ENCODE measurements at places on chromosomes 11 and 22. TPM values are rescaled to one million over a fixed set of nuclear protein-coding genes. Genes with fewer than 3 reads are reported as not detected.

DNA sequence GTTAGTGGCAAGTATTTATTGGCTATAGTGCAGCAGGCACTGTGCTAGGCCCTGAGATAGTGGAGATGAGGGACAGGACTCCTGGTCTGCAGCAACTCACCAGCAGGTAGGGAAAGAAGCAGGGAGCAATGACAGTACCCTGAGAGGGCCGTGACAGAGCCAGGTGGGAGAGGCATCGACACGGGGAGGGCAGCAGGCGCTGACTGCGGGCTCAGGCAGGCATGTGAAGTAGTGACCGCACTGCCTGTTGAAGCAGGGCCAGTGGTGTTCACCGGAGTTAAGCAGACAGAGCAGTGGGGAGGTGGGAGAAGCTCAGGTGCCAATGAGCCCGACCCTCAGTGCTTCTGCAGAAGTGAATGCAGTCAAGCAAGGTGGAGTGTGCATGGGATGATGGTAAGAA, 43.7 kb upstream of the ADA2 start:
- no peak overlapping the region for H3K4me3 ChIP-seq
- no peak overlapping the region for H3K27ac ChIP-seq
- peaks cover 26% of the 10 kb centered on the region for H3K4me1 ChIP-seq
- no peaks in the 10 kb centered on the region for H3K36me3 ChIP-seq
- H3K27me3 ChIP-seq = no peaks in the 10 kb centered on the region

DNA sequence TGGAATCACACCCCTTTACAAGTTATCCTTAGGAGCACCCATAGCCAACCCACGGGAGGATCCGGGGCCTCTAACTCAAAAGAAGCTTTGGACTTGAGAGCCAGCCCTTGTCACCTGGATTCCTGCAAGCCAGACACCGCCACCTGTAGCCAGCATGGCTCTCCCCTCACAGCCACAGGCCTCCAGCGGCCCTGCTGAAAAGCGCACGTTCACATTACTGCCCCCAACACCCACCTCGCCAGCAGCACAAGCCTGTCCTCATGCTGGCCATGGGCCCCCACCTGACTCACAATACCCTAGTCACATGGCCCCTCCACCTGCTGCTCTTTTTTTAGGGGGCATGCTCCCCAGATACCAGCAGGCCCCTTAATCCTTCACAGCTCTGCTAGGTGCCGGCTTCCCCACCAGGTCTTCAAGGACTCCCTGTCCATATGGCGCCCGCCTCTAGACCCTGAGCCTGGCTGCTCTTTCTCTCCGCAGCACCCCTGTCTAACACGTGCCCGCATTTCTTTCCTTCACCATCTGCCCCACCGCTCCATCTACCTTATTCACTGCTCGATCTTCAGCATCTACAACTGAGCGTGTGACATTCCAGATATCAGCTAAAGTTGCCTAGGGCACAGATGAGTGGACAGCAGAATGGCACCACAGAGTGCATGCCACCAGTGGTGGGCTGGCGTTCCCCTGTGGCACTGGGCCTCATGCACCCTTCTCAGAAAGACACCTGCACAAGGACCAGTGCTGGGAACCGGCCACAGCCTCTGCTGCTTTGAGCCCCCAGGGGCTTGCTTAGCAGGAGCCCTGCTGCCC, 6.6 kb downstream of the CARS1 start:
- H3K4me3 ChIP-seq = no peak overlapping the region
- H3K27me3 ChIP-seq = no peaks in the 10 kb centered on the region
- peaks cover 41% of the 10 kb centered on the region for H3K4me1 ChIP-seq
- H3K27ac ChIP-seq = peak overlapping the region; percentile 82

DNA sequence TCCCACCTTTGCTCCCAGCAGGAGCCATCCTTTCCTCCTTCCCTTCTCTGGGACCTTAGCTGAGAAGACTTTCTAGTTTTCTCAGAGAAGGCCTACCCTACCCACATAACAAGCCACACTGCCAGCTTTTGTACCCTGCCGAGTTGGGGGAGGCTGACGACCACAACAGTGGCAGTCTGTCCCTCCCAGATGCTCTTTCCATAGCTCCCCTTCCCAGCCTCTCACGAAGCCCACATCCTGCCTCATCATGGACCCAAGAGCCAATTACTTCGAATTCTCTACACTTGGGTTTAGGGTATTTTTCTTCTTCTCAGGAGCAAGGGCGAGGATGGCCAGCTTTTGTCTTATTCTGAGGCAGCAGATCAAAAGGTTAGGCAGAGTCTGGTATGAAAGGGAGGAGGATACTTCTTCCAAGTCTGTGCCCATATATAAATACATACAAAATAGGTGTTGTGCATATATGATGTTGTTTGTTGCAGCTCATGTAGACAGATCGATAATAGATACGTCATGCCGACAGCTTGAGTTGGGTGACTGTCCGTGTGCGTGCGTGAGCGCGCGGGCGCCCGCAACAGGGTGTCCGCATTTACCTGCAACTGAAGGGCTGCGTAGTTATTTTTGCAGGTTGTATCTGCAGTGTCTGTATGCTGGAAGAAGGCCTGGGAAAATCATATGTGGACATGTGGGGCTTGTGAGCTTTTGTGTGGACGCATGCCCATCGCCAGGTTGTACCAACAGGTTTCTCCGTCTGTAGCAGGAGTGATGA, 846 bp upstream of the NRGN start:
- H3K4me3 ChIP-seq = no peak overlapping the region
- H3K4me1 ChIP-seq = peaks cover 17% of the 10 kb centered on the region
- no peaks in the 10 kb centered on the region for H3K36me3 ChIP-seq
- peaks cover 5% of the 10 kb centered on the region for H3K27me3 ChIP-seq

- no peaks in the 10 kb centered on the region for H3K36me3 ChIP-seq
- no peaks in the 10 kb centered on the region for H3K27me3 ChIP-seq
- H3K4me3 ChIP-seq = no peak overlapping the region
- no peaks in the 10 kb centered on the region for H3K4me1 ChIP-seq
- H3K27ac ChIP-seq = no peak overlapping the region
- no peak for DNase-seq
Measured at GRCh38 chr11:75040167-75040770, 51.5 kb downstream of the NEU3 start.

OR52D1 gene
- total RNA-seq = not detected

LMO1 gene
- not detected for total RNA-seq

DNA sequence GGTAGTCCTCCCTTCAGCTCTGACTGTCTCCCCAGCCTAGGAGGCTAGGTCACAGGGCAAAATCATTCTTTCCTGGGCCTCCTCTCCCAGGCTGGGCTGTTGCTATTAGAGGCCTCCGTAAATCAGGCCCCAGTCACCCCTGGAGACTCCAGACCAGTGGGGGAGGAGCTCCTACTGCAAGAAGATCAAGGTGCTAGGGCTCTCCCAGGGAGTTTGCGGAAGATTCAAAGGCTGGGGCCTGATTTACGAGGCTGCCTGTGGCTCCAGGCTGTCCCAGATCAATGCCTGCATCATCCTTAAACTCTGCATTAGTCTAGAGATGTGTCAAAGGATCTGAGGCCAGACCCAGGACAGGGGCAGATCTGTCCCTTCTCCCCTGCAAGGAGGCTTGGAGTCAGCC, 346.2 kb downstream of the TENM4 start:
- no peaks in the 10 kb centered on the region for H3K27me3 ChIP-seq
- no peak overlapping the region for H3K4me3 ChIP-seq

- H3K4me1 ChIP-seq = no peaks in the 10 kb centered on the region
- no peak for DNase-seq
- H3K36me3 ChIP-seq = no peaks in the 10 kb centered on the region
- no peaks in the 10 kb centered on the region for H3K27me3 ChIP-seq
- H3K4me3 ChIP-seq = no peak overlapping the region
Measured at GRCh38 chr11:93487032-93487483, 56.1 kb downstream of the SMCO4 start.

DNA sequence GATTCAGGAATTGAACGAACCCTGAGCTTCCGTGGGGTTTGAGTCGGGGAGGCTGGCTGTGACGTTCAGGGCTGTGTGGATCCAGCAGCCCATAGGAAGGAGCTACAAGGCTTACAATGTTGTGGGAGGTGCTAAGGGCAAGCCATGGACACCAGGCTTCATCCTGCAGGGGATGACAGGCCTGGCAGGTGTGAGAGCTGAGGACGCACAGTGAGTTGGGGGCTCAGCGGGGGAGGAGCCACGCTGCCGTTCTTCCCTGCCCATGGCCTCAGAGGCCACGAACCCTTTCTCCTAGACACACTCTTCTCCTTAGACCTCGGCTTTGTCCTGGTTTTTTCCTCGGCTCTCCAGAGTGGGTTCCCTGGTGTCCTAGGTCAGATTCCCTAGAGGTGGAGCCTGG, 113.3 kb upstream of the SLC22A12 start:
- no peak overlapping the region for H3K4me3 ChIP-seq
- DNase-seq = no peak
- no peaks in the 10 kb centered on the region for H3K27me3 ChIP-seq
- no peaks in the 10 kb centered on the region for H3K4me1 ChIP-seq
- H3K27ac ChIP-seq = no peak overlapping the region
- no peaks in the 10 kb centered on the region for H3K36me3 ChIP-seq

- no peak for DNase-seq
- H3K27me3 ChIP-seq = no peaks in the 10 kb centered on the region
- no peaks in the 10 kb centered on the region for H3K4me1 ChIP-seq
- H3K4me3 ChIP-seq = no peak overlapping the region
- no peaks in the 10 kb centered on the region for H3K36me3 ChIP-seq
Measured at GRCh38 chr11:8089791-8090510, 8.9 kb downstream of the TUB start.

GRCh38 chr11:13762718-13763117, 94.2 kb downstream of the FAR1 start:
- no peaks in the 10 kb centered on the region for H3K4me1 ChIP-seq
- no peaks in the 10 kb centered on the region for H3K36me3 ChIP-seq
- DNase-seq = no peak
- no peak overlapping the region for H3K27ac ChIP-seq
- H3K27me3 ChIP-seq = no peaks in the 10 kb centered on the region

- H3K27me3 ChIP-seq = no peaks in the 10 kb centered on the region
- H3K27ac ChIP-seq = no peak overlapping the region
- H3K4me3 ChIP-seq = no peak overlapping the region
- no peaks in the 10 kb centered on the region for H3K4me1 ChIP-seq
Measured at GRCh38 chr11:71206186-71206585, 46.2 kb downstream of the SHANK2 start.

DCDC1 gene
- 0.17 TPM for total RNA-seq

SOX6 gene
- not detected for total RNA-seq

FAT3 gene
- not detected for total RNA-seq

DNA sequence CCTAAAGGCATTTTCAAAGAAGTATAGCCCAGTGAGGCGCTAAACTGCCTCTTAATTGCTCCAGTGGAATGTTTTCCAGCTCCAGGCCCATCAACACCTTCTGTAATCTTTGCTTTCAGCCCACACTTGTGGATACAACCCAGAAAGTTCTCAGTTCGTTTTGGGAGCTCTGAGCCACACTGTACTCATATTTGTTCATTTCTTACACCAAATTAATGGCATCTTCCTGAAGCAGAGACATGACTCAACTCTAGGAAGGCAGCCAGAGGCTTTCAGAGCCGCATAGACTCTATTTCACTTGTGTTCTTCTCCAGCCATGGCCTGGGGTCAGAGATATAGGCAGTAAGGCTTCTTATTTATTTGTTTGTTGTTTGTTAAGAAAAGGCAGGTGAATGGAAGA, 175.5 kb upstream of the NCAM1 start:
- no peak for DNase-seq
- no peak overlapping the region for H3K27ac ChIP-seq
- H3K27me3 ChIP-seq = no peaks in the 10 kb centered on the region
- no peaks in the 10 kb centered on the region for H3K4me1 ChIP-seq

DNA sequence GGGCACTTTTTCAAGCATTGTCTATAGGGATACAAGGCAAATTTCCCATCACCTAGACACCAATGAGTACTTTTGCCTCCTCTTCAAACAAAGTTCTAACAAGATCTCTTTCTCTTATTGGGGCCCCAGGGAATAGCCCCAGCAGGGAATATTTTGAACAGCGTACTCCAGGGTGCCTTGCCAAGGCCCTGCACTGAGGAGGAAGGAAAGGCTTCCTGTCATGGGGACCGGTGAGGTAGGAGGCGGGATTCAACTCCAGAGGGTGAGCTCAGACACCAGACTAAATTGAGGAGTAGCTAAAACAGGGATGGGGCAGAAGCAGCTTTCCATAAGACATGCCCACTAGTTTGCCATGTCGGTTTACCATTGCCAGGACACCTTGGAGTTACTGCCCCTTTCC, 28.0 kb upstream of the OR56B4 start:
- no peak for DNase-seq
- H3K27ac ChIP-seq = no peak overlapping the region
- H3K4me3 ChIP-seq = no peak overlapping the region
- H3K27me3 ChIP-seq = no peaks in the 10 kb centered on the region

ROBO4 gene
- not detected for total RNA-seq

- H3K4me1 ChIP-seq = no peaks in the 10 kb centered on the region
- no peaks in the 10 kb centered on the region for H3K27me3 ChIP-seq
- H3K27ac ChIP-seq = no peak overlapping the region
- no peaks in the 10 kb centered on the region for H3K36me3 ChIP-seq
- no peak overlapping the region for H3K4me3 ChIP-seq
- DNase-seq = no peak
Measured at GRCh38 chr22:43329061-43329460, 14.1 kb downstream of the SCUBE1 start.

DNA sequence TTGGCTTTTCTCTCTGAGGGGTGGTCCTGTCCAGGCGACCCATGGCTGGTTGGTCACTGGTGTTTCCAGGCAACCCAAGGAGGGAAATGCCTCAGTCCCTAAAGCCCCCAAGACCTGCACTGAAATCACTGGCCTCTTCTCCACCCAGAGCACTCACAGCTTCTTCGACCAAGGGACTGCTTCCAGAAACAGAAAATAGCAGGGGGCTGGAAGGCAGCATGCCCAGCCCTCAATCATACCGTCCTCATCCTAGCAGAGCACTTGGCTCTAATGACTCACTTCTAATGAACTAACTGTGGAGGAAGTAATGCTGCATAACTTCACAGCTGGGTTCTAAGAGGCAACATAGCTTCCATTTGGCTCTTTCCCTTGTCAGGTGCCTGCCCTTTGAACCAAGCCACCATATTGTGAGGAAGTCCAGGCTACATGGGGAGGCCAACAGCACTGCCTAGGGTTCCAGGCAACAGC, 27.6 kb downstream of the DKK3 start:
- no peak for DNase-seq
- H3K27ac ChIP-seq = no peak overlapping the region
- no peak overlapping the region for H3K4me3 ChIP-seq
- no peaks in the 10 kb centered on the region for H3K27me3 ChIP-seq
- no peaks in the 10 kb centered on the region for H3K4me1 ChIP-seq
- H3K36me3 ChIP-seq = no peaks in the 10 kb centered on the region

NCAPH2 gene
- 81.8 TPM for total RNA-seq

Data from CD4-positive, alpha-beta memory T cell (primary cell).